ENCODE measurements at places on chromosomes 1 and 21.

DNA sequence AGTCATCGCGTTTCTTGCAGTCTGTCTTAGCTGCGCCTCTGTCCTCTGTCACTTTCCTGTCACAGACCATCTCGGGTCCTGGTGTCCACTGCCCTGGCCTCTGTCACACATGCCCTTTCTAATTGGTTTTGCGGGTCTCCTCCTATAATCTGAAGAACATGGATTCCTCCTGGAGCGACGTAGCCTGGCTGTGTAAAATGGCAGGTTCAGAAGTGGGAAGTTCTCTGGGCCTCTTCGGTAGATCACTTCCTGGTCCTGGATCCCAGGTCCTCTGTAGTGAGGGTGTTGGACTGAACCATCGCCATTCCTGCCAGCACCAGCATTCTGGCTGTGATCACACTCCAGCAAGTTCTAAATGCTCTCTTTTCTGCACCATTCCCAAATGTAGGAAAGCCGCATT is 857 bp downstream of the FAM3B start:
- no peak for DNase-seq

DNA sequence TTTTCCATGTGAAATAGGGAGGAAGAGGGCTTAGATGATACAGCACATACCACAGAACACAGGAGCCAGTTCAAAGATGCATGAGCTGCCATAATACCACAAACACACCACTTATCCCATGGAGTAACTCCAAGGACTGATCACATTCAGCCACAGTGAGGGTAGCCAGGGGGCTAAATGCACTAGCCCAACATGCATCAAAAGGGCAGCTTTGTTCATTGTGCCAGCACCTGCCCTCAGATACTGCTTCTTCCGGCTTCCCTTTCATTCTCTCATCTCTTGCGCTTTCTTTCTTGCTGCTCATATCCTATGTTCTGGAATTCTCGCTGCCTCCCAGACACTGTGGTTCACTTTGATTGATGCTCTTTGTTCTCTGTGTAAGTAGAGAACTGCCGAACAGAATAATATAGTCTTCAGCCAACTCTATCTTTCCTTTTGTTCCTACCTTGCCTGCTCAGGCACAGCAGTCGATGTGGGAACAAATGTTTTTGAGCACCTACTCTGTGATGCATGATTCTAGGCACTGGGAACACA is 50.0 kb upstream of the SYT6 start:
- no peak for DNase-seq

GRCh38 chr21:38223893-38224540 is 32.8 kb upstream of the KCNJ15 start:
- DNase-seq = no peak

DNA sequence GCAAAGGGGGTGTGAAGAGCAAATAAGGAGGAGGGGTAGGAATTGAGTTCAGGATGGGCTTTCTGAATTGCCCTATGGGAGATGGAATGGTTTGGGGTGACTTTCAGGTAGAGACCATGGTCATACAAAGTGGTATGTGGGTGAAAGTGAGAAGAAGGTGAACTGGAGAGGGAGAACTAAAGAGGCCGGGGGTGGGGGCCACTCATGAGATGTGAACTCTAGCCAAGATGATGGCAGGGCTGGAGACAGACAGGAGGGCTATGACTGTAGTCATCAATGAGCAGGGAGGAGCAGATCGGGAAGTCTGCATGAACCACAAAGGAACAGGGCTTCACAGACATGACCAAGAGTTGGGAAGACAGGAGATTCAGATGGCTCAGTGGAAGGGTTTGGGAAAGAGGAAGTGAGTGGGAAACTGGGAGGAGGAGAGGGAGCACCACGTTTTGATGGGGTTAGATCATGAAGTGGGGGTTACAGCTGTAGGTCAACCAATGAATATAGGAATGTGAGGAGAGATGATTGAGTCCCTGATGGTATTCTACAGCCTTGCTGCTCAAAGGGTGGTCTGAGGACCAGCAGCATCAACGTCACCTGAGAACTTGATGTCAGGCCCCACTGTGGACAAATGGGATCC is 20.7 kb upstream of the LRRC8D start:
- DNase-seq = no peak

GRCh38 chr1:185565302-185565701 is 168.9 kb upstream of the HMCN1 start:
- DNase-seq = no peak

- no peak for DNase-seq
Observed at GRCh38 chr1:235470741-235471439, 33.4 kb downstream of the B3GALNT2 start.

- DNase-seq = no peak
Observed at GRCh38 chr1:165138960-165139359, 217.6 kb downstream of the LMX1A start.

DNA sequence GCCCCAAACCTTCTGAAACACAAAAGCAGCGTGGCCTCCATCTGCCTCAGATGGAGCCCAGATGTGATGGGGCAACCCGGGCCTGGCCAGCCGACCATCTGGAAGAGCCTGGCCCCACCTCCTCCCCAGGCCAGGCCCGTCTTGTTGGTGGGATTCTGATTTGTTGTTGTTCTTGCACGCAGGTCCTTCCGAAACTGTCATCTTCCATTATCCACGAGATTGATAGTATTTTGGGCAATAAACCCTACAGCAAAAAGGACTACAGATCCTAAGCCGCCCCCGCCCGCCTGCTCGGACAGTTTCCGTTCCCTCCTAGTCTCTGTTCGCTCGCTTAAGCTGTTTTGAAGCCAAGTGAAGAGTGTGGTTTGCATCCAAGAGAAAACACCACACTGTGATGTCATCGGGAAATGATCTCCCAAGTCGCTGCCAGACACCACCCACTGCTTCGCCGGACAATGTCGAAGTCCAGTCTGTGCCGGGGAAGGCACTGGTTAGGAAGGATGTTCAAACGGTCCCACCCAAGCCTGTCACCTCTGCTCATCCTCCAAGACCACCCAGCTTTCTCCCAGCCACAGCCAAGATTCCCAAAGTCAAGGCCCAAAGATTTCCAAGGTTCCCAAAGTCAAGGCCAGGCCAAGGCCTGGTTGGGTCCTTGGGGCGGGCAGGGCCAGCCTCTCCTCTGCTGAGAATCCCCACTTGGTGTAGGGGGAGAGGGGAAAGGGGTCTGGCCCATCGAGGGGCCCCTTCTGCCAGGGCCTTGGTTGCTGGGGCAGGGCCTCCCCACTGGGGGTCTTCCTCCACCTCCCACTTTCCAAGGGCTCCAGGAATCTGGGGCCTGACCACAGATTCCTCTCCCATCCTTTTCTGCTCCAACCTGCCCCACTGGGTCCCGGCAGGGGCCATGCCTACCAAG is 52.9 kb downstream of the KCNAB2 start:
- DNase-seq = peak; percentile 52

GRCh38 chr1:211527006-211527405 is 35.0 kb upstream of the RD3 start:
- DNase-seq = no peak

GRCh38 chr1:210597555-210598134 is 268.9 kb downstream of the HHAT start:
- peak; percentile 79 for DNase-seq

- DNase-seq = no peak
Observed at GRCh38 chr1:159025043-159025442, 15.3 kb downstream of the IFI16 start.

All from AG09319 (cell line).